ENCODE measurements at places on chromosomes 1 and 21.

- no peak for DNase-seq
Observed at GRCh38 chr1:93533677-93534076, 85.8 kb downstream of the FNBP1L start.

DNA sequence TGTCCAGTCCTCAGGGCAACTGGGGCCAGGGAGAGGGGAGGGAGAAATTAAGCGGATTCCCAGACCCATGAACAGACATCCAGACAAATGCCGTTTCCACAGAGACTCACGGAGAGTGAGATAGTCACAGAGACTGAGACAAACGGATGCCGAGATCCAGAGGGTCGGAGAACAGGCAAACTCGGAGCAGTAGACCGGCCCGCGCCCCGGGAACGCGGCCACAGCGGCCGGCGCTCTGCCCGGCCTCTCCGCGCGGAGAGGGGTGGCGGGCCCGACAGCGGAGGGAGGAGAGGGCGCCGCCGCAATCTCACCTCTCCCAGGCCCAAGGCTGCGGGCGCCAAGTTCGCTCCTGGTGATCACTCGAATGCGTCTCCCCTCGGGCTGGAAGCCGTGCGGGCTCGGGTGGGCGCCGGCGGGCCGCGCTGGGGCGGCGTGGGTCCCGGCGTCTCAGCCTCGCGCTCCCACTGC is 831 bp upstream of the FOXD2 start:
- no peak for DNase-seq

GRCh38 chr1:53641481-53642214 is 97.3 kb downstream of the GLIS1 start:
- DNase-seq = no peak

DNA sequence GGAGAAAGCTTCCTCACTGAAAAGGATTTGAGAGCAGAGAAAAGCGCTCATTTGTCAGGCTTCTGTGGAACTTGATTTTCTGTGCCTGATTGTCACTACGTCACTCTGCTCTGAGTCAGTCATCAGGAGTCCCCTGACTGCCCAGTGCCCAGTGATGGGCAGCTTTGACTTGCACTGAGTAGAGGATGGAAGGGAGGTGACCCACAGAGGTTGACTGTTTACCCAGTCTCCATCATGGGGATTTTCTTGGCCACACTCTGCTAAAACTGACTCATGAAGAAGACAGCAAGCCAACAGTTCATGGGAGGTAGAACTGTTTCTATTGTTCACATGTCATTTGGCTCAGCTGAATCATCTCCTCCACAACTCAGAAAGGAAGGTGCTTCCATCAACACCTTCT is 82.1 kb upstream of the DUSP10 start:
- DNase-seq = no peak

DNA sequence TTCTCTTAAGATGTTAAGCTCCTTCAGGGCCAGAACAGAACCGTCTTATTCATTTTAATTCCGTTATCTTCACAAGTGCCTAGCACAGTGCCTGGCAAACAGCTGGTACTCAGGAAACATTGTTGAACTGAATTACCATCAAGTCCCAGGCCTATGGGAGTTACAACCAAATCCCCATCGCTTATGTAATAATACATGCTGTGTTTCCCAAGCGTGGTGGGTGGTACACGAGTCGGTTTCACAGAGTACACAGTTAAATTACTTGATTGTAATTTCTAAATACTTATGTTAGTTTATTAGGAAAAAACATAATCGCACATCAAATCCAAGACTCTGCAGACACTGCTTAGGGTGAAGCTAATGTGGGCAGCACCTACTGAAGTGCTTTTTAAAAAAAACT is 1.0 kb downstream of the ANGEL2 start:
- DNase-seq = no peak

GRCh38 chr1:198273748-198274295 is 117.0 kb downstream of the NEK7 start:
- DNase-seq = no peak

- no peak for DNase-seq
Observed at GRCh38 chr1:76021846-76022245, 52.7 kb upstream of the ST6GALNAC3 start.

- no peak for DNase-seq
Observed at GRCh38 chr1:224089583-224089982, 24.3 kb upstream of the FBXO28 start.

DNA sequence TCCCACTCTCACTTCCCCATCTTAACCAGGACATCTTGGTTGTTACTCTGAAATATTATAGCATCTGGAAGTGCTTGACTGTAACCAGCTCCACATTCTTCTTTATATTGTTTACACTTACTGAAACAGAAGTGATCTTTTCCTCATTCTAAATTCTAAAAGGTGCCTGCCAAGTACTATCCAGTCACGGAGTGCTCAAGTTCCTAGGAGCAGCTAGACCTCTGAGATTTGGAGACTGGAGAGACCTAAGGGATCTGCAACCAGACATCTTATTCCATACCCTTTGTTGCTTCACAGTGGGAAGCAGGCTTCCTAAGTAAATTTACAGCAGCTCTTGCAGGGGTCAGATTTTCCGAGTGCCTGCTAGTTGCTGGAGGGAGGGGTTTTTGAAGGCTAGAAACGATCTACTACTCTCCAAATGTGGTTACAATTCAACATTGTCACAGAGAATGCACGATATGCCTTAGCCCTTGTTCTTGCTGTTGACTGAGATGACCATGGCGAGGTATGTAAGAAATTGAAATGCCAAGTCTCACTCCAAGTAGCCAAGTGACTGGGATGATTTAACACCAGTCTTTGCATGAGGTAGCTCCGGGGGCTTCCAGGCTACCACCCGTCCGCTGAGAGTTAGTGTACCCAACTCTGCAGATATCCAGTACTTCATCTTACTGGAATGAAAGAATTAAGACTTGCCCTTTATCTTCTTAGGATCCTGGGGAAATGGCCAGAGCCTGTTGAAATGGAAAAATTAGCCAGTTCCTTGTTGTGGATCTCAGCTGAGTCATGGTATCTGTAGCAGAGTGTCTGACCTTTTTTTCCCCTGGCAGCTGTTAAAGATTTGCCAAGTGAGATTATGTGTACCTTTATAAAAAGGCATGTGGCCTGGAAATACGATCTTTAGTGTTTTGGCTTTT is 150.8 kb downstream of the MAST2 start:
- no peak for DNase-seq

DNA sequence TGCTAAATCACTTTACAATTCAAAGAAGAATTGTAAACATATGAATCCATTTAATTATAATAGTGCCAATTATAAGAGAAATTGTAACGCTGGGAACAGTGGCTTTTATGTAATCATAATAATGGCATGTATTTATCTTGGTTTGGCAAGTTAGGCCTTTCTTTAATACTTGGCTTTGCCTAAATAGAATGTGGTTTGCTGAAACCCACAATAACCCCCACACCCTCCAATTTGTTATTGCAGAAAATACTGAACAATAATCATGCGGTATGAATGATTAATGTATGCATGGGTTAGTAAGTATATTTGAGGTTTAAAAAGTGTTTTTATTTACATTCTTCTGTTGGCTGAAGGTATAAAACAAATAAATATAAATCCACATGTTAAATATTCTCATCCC is 138.2 kb downstream of the NFIA start:
- DNase-seq = peak; percentile 56

Measured in NCI-H1105 (cell line).